ENCODE measurements at places on chromosomes 1 and 21.

DNA sequence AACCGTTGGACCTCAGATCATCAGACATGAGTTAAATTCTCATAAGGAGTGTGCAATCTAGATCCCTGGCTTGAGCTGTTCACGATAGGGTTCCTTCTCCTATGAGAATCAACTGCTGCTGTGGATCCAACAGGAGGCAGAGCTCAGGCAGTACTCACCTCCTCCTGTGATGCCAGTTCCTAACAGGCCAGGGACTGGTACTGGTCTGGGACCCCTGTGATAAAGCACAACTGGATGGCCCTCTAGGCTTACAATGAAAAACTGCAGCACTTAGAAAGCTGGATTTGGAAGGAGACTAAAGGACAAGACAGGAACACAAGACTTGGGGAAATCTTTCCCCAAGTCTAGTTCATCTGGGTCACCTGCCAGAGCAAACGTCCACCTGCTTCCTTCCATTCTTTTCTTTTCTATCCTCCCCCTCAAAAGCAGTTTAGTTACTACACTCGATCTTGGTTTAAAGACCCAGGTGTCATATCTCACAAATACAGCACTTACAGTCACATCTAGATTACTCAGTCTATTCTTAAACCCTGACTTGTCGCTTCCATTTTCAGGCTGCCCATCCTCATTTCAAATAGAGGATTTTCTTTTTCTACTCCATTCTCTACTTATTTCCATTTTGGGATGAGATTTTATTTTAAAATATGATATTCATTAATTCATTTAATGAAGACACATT lies 59.8 kb downstream of the PTPN14 start:
- no peak for DNase-seq

DNA sequence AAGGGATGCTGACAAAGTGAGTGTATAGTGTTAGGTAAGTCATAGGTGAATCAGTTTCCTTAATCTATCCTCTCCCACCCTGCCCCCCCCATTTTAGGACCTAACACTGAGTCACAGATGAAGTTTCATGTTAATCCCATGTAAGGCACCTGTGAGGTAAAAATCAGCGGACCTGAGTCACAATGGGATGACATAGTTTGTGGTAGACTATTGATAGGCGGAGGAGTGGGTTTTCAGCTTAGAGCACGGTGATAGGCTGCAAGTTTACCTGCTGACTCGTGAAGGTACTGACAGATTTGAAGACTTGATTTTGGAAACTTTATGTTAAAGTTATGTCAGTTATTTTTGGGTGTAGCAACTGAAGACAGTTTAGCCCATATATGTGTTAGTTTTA lies 1.7 kb downstream of the TOR1AIP1 start:
- peak; percentile 10 for DNase-seq

DNA sequence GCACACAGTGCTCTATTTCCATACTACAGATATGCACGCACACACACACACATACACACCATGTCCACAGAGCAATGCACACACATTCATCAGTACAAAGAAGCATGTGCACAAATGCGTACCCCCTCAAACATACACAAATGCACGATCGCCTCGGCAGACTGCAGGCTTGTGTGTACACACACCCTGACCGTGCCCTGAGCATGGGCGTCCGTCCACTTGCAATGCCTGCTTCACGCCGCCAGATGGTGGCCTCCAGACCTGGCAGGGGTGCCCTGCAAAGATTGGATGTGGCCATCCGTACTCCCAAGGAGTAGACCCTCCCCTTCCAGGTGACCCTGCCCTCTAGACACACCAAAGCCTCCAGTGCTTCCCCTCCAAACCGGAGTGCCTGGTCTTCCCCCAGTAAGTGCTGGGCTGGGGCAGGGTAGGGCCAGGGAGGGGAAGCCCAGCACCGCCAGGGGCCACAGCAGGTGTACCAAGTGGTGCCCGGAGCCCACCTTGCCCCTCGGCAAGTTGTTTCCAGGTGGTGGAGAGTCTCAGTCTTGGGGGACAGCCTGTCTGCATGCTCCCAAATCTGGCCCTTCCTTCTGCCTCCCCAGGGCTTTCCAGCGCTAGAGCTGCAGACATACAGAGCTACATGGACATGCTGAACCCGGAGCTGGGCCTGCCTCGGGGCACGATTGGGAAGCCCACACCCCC lies 20.6 kb downstream of the ESPN start:
- DNase-seq, result no peak

GRCh38 chr1:95117207-95118066 lies at the start of gene TLCD4:
TLCD4 (plus strand) TSS chr1:95117355; CDS start chr1:95143902, 26,547 bp downstream.
- DNase-seq, result peak; percentile 14

- no peak for DNase-seq
Observed at GRCh38 chr1:29271724-29272123, 35.4 kb downstream of the PTPRU start.

- DNase-seq, result no peak
Observed at GRCh38 chr1:169184812-169185211, 78.3 kb downstream of the ATP1B1 start.

- no peak for DNase-seq
Observed at GRCh38 chr21:29424728-29425127, 126.0 kb downstream of the BACH1 start.

- DNase-seq, result no peak
Observed at GRCh38 chr1:245285168-245285567, 130.4 kb downstream of the KIF26B start.

- DNase-seq, result no peak
Observed at GRCh38 chr1:220685879-220686278, 4.3 kb upstream of the C1orf115 start.

DNA sequence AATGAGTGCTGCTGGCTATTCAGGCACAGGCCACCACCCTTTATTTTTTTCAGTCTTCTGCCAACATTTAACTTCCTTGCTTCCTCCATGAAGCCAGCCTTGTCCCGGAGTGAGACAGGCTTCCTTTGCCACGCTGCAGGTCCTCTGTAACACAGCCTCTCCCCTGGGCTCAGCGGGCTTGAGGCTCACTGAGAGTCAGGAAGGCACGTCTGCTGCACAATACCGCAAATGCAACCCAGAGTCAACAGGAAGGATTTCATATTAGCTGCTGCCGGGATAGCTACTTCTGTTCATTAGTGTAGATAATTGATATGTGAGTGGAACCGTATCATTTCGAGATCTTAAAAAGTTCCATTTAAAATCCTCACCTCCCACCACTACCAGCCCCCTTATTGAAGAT lies 22.5 kb downstream of the MYOG start:
- no peak for DNase-seq

GRCh38 chr21:35940074-35940927 lies 120.0 kb downstream of the SETD4 start:
- no peak for DNase-seq

DNA sequence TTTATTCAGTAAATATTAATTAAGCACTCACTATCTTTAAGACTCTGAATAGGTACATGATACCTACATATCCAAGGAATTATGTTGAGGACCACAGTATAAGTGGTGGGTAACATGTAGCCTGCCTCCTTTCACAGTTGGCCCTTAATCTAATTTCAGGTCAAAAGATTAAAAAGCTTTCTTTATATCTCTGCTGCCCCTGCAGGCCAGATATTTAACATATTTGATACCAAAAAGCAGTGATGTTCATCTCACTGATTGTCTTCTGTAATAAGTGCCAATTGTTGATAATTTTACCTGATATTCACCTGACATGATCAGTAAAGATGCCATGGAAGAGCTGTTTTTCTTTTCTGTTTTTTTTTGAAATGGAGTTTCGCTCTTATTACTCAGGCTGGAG lies 36.5 kb downstream of the RLF start:
- DNase-seq, result no peak

- DNase-seq, result no peak
Observed at GRCh38 chr1:43853161-43853921, 80.3 kb upstream of the ARTN start.

DNA sequence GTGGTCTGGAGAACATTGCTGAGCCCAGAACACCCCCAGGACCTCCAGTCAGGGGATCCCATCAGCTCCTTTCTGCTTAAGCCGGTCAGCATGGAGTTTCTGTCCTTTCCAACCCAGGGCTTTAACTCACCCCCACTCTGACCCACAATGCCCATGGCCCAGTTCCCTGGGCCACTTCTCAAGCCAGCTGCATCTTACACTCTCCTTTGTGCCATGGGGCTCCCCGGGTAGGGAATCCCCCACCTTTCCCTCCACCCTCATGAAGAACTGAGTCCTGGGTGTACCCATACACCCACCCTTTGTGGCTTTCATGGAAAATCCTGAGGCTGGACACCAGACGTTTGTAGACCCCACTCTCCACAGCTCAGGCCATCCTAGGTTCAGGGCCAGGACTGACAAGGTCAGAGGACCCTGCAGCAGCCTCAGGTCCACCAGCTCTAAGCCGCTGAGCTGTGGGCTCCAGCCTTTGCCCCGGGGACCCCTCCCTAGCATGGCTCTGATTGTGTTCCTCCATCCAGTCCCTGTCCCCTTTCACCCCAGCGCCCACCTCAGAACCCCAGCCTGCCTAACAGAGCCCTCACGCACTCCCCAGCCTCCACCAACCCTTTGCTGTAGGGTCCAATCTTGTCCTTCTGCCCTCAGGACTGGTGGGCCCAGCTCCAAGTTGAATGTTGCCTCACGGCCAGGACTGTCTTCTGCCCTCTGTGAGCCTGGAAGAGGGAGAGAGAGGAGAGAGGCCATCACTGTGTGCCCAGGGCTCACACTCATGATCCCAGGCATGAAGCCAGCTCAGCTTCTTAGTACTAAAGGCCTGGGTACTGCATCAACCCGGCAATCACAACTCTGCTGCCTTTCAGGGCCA lies 394.8 kb downstream of the MATN1 start:
- DNase-seq, result no peak

DNA sequence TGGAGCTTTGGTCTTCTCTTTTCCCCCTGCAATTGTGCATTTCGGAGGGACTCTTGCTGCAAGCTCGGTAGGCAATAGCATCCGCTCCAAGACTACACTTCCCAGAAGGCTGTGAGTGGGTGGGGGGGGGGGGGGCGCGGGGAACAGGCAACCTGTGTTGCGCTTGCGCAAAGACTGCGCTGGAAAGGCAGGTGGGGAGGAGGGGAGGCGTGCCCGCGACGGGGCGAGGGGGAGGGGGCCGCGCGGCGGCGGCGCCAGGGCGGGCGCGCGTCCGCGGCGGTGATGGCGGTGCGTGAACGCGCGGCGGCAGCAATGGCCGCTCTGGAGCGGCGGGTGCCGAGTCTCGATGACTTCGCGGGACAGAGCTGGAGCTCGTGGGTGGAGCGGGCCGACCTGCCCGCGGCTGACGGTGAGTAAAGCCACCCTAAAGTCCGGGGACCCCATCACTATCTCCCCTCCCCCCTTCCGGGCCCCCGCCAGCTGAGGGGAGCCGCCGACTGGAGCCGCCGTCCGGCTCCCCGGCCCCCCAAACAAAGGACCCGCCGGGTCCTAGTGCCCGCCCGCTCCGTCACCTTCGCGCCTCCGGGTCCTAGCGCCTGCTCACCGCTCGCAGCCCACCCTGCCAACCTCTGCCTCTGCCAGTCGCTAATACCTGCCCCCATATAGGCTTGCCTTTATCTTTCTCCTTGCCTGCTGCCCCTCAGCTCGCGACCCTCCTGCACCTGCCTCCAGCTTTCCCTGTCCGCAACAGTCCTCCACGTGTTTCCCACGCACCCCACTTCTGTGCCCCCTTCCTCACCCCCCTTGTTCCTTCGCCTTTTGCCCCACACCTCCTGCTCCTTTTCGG lies at the start of gene ATXN7L2:
Gene ATXN7L2 (plus strand): TSS at position 234 of the 847 bp plus-strand sequence. CDS start 49 bp downstream, at position 283.
- DNase-seq, result peak; percentile 85

DNA sequence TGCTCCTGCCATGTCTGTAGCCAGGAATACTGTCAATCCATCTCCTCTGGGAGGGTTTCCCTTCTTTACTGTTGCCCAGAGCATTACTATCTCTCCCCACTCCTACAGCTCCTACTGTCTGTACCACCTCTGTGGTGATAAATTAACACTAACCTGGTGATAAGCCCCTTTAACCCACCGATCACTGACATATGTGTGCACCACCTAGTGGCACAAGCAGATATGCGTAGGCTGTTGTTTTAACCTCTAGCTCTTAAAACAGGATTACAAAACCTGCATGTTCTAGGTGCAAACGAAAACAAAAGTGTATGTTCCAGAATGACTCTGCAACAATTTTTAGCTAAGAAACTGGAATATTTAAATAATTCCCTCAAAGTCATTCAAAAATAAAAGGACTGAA lies 93.9 kb upstream of the BEND5 start:
- no peak for DNase-seq
